ENCODE measurements at places on chromosomes 3 and 15. TPM values are rescaled to one million over a fixed set of nuclear protein-coding genes. Genes with fewer than 3 reads are reported as not detected.

The GOLGA8Q gene
- 0.09 TPM for polyA plus RNA-seq

The MESP2 gene
- not detected for polyA plus RNA-seq

The XCR1 gene
- polyA plus RNA-seq, result not detected

The C3orf85 gene
- polyA plus RNA-seq, result not detected

The AGTR1 gene
- polyA plus RNA-seq, result 3.1 TPM

The GOLGA8M gene
- polyA plus RNA-seq, result 0.05 TPM

The MAP1A gene
- 0.01 TPM for polyA plus RNA-seq

The EPHA3 gene
- polyA plus RNA-seq, result not detected

The CIB2 gene
- polyA plus RNA-seq, result 4.5 TPM

The DNAJB8 gene
- polyA plus RNA-seq, result not detected

The CDHR4 gene
- 0.26 TPM for polyA plus RNA-seq

The FBXO45 gene
- 4.9 TPM for polyA plus RNA-seq

The MASP1 gene
- 56.0 TPM for polyA plus RNA-seq

The SERINC4 gene
- 0.04 TPM for polyA plus RNA-seq

The CCDC13 gene
- polyA plus RNA-seq, result 0.68 TPM

The CLDN11 gene
- polyA plus RNA-seq, result 2.8 TPM

The KLHDC8B gene
- polyA plus RNA-seq, result 17.8 TPM

The CHDH gene
- 42.9 TPM for polyA plus RNA-seq

The FANCD2OS gene
- not detected for polyA plus RNA-seq

The ESYT3 gene
- 1.6 TPM for polyA plus RNA-seq

The GPR156 gene
- 0.03 TPM for polyA plus RNA-seq

The GP9 gene
- not detected for polyA plus RNA-seq

The CCR8 gene
- not detected for polyA plus RNA-seq

The PARP3 gene
- 21.5 TPM for polyA plus RNA-seq

The NSMCE3 gene
- polyA plus RNA-seq, result 2.9 TPM

The GMNC gene
- not detected for polyA plus RNA-seq

The CACNA2D3 gene
- polyA plus RNA-seq, result 0.01 TPM

The CCR1 gene
- not detected for polyA plus RNA-seq

The CPEB1 gene
- 0.03 TPM for polyA plus RNA-seq

The TMEM158 gene
- polyA plus RNA-seq, result not detected

The NBEAL2 gene
- 12.4 TPM for polyA plus RNA-seq

The RNU5B-1 gene
- not detected for polyA plus RNA-seq

The ACSBG1 gene
- polyA plus RNA-seq, result 0.71 TPM

The ITIH4 gene
- 3.7 TPM for polyA plus RNA-seq

The FSD2 gene
- not detected for polyA plus RNA-seq

The FRMD5 gene
- 1.5 TPM for polyA plus RNA-seq

The CLRN1 gene
- not detected for polyA plus RNA-seq

The SAMMSON gene
- not detected for polyA plus RNA-seq

The TMED3 gene
- 142 TPM for polyA plus RNA-seq

The MAP2K5 gene
- polyA plus RNA-seq, result 4.0 TPM

The CASR gene
- polyA plus RNA-seq, result not detected

The DPPA2 gene
- polyA plus RNA-seq, result not detected

The OXTR gene
- 0.36 TPM for polyA plus RNA-seq

The FETUB gene
- polyA plus RNA-seq, result 4.4 TPM

The INO80 gene
- 4.9 TPM for polyA plus RNA-seq

Measured in HepG2 (cell line).